ENCODE measurements at places on chromosomes 7 and 10.

DNA sequence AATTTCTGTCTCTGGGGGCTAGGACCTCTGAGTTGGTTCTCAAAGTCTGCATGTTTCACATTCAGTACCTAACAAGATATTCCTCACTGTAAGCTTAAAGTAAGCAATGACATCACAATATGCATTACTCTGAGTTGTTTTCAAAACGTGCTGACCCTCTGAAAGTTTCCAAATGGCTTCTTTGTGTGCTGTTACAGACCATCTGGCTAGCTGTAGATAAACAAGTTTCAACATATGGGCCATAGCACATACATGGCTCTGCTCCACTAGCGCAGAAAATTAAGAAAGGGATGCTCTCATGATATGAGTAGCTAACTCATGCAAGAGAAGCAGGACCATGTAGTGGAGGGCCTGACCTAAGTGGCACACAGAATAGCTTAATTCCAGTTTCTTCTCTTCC, 119.0 kb downstream of the HTR7 start:
- no peak for DNase-seq

GRCh38 chr10:110226926-110227641, 19.7 kb downstream of the MXI1 start:
- peak; percentile 64 for DNase-seq

DNA sequence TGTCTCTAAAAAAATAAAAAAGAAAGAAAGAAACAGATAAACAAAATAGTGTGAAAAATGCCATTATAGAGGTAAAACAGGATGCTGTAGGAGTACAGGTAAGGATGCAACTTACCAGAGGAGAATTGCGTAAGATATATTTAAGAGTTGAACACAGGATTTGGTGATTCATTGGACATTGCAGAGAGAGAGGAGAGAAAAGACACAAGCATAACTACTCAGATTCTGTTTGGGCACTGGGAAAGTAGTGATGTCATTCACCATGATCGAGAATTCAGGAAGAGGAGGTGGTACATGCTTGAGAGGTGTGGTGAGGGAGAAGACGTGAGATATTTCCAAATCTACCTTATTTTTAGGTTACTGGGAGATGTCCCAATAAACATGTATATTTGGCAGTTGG, 97.6 kb downstream of the AASS start:
- no peak for DNase-seq

DNA sequence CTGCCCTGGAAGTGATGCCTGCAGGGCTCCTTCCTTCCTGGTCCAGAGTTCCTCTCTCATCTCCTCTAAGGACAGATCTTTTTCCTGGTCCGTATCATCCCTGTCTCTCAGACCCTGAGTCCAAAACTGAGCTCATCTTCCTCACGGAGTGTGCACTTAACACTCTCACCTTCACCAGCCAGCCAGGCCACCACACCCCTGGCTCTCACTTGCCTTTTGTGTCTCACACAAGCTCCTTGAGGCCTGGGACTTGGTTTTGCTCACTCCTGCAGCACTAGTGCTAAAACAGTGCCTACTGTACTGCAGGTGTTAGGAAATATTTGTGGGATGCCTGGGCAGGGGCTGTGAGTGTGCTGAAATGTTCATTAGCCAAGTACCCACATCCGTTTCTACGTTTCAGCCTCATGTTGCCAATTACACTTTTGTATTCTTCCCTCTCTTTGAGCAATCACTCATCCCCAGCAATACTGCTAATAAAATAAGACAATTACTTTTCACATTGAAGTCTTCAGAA, 21.4 kb upstream of the PARP12 start:
- no peak for DNase-seq

GRCh38 chr7:64516451-64516850, 46.4 kb downstream of the ZNF680 start:
- DNase-seq, result no peak

DNA sequence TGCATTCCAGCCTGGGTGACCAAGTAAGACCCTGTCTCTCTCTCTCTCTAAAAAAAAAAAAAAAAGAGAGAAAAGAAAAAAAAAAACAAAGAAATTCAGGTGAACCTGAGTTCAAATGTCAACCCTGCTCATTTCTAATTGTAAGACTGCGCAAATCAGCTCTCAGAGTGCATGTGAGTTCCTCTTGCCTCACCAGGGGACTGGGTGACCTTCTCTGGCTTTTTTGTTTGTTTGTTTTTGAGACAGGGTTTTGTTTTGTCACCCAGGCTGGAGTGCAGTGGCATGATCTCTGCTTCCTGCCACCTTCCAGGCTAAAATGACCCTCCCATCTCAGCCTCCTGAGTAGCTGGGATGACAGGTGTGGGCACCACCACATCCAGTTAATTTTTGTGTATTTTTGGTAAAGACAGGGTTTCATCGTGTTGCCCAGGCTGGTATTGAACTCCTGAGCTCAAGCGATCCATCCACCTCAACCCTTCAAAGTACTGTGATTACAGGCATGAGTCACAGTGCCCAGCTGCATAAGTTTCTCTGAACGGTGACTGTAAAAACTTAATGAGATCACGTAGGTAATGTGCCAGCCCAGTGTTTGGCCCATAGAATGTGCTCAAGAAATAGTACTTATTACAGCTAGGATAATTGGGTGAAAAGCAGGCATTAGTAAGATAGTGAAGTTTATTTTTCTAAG, 45.3 kb upstream of the BAMBI start:
- DNase-seq, result no peak

DNA sequence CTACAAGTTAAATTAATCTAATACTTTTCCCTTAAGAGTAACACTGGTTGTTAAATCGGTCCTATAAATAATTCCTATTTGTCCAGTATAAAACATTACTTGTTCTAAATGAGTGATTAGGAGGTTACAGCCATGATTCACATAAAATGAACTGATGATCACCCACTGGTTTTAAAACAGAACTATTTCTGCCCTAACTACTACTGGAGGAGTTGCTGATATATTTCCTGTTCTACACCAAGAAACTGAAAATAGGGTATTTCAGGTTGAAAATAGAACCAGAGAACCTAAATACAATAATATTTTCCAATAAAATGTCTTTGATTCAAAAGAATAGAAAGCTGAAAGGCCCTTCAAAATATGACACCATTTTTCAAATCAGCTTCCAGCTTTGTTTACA, 30.9 kb downstream of the DNAJC1 start:
- DNase-seq, result no peak

DNA sequence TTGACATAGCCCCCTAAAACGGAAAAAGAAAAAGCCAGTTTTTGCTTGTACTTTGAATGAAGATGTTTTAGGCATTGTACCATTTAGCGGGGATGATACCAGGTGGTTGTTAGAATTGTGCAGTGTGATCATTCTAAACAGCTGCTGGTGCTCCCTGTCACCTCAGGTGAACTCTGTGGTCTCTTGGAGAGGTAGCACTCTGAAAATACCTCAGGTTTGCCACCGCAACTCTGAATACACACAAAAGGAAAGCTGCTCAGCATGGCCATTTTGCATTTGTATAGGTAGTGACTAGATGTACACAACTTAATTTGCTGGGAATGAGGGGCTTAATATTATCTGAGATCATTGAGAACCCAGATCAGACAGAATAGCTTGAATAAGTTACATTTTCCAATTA, 52.6 kb downstream of the PLEKHA8 start:
- DNase-seq, result no peak

GRCh38 chr7:11620406-11621253, 211.4 kb downstream of the THSD7A start:
- DNase-seq, result no peak

- no peak for DNase-seq
Observed at GRCh38 chr7:138907850-138908249, 73.3 kb downstream of the KIAA1549 start.

- DNase-seq, result no peak
Observed at GRCh38 chr7:127980901-127981300, 50.3 kb downstream of the LRRC4 start.

DNA sequence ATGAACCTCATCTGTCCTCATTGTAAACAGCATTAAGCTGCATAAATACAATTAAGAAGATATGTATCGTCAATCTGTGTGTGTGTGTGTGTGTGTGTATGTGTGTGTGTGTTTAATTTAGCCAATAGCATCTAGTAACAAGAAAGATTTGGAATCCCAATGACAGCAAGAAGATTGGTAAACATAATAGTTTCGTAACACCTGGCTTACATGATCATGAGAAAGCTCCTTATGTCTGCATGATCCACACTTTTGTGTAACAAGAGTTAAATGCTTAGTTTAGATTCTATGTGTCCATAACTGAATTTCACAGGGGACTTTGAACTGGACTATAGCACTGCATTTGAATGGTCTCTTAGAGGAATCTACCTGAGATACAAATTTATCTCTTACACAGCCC, 191.0 kb upstream of the BET1 start:
- no peak for DNase-seq

- no peak for DNase-seq
Observed at GRCh38 chr7:104816537-104816936, 197.5 kb upstream of the KMT2E start.

DNA sequence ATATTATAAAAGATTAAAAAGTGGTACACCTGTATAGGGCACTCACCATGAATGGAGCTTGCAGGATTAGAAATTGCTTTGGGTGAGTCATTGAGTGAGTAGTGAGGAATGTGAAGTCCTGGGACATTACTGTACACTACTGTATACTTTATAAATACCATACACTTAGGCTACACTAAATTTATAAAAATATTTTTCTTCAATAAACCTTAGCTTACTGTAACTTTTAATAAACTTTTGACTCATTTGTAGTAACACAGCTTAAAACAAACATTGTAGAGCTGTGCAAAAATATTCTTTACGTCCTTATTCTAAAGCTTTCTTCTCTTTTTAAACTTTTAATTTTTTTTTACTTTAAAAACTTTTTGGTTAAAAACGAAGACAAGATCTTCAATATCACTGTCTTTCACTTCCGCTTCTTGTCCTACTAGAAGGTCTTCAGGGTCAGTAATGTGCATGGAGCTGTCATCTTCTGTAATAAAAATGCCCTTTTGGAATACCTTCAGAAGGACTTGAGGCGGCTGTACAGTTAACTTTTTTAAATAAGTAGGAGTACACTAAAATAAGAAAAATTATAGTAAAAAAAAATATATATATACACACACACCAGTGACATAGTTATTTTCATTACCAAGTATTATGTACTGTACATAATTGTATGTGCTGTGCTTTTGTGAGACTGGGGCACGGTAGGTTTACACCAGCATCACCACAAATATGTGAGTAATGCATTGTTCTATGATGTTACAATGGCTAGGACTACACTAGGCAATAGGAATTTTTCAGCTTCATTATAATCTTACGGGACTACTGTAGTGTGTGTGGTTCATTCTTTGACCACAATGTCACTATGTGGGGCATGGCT, 3.5 kb downstream of the STK31 start:
- DNase-seq, result no peak

- DNase-seq, result peak; percentile 13
Observed at GRCh38 chr7:131110297-131111080, 217.2 kb upstream of the MKLN1 start.

DNA sequence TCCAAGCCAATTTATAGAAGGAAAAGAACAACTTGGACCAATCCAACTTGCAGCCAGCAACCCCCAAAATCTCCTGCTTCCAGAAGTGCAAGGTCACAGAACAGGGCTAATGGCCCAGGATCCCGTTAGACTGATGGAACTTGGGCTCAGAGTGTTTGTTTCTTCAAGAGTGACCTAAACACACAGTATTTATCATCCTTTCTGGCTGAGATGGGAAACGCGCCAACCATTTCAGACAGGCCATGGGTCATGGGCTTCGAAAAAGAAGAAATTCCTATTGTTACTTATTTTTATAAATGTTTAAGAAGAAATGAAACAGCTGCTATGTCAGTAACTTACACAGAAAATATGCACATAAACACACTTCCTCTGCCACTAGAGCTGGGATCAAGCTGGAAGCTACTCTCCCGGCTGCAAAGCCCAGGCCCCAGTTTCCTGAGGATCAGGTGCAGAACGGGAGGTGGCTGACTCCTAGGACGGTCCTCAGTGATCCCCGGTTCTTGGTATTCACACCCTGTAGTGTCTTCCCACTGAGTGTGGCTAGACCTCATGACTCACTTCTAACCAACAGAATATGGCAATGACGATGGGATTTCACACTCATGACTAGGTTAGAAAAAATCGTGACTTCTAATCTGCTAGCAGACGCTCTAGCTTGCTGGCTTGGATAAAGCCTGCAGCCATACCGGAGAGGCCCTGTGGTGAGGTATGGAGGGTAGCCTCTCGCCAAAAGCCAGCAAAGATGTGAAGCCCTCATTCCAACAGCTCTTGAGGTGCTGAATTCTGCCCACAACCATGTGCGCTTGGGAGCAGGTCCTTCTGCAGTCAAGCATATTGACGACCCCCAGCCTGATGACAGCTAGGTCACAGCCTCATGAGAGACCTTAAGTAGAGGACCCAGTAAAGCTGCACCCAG, 60.2 kb downstream of the CHST15 start:
- no peak for DNase-seq

DNA sequence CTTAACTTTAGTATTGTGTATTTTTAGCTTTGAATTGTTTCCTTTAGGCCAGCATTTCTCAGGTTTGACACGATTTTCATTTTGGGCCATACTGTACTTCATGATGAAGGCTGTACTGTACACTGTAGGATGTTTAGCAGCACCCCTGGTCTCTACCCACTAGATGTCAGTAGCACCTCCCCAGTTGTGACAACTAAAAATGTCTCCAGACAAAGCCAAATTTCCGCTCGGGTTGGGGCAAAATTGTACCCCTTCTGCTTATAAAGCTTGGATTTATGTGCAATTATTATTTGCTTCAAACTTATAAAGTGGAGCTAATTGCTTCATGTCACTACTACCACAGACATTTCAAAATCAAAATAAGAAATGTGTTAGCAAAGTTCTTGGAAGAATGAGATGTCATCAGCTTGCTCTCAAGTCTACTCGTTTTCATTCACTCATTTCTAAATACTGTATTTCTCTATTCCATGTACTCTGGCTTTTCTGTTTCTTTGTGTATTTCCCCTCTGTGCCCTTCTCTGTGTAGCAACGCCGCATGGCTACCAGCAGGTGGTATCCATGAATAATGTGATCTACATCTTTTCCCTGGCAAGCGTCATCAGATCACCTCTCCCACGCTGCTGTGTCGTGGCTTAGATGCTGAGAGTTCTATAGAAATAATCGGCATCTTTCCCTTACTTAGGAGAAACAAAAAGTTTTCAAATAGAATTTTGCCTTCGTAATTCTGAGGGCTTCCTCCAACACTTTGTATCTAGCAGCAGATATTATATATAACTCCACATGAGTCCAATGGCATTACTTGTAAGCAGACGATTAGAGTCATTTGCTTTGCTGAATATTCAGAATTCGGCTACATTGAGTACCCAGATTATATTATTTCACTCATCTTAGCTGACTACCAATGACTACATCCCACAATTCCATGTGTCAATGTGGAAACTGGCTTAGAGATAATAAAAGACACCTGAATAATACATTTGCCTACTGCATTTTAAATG, 47.8 kb upstream of the CALCR start:
- DNase-seq, result peak; percentile 57
